Daoy (cell line): ENCODE measurements at places on chromosomes 1 and 21. TPM values are rescaled to one million over a fixed set of nuclear protein-coding genes. Genes with fewer than 3 reads are reported as not detected.

DNA sequence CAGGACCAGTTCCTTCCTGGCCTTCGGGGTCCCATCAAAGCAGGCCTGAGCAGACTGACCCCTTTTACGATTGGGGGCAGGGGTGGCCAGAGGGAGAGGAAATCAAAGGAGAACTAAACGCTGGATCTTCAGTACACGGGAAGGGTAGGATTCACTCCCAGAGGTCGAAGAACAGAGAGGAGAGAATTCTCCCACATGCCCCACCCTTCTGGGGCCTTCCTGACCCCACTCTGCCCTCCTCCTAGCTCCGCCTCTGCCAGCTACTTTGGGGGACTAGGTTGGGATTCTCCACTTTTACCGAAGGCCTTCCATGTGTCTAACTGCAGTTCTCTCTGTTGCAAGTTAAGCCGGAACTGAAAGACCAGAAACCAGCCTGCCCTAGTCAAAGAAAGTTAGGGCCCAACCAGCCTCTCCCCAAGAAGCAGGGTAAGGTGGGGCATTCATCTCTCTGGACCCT lies 654 bp upstream of the ARHGEF2 start:
- DNase-seq, result peak; percentile 50

The FNDC5 gene
- 2.0 and 2.7 TPM in 2 replicates for total RNA-seq

- DNase-seq, result peak; percentile 80
Measured at GRCh38 chr1:23556635-23557470, 2.4 kb downstream of the ID3 start.

- DNase-seq, result peak; percentile 61
Measured at GRCh38 chr1:233972951-233973635, 68.6 kb downstream of the SLC35F3 start.

The LCE1A gene
- total RNA-seq, result not detected in 2 replicates

The LRRC39 gene
- 0.42 and 1.5 TPM in 2 replicates for total RNA-seq

DNA sequence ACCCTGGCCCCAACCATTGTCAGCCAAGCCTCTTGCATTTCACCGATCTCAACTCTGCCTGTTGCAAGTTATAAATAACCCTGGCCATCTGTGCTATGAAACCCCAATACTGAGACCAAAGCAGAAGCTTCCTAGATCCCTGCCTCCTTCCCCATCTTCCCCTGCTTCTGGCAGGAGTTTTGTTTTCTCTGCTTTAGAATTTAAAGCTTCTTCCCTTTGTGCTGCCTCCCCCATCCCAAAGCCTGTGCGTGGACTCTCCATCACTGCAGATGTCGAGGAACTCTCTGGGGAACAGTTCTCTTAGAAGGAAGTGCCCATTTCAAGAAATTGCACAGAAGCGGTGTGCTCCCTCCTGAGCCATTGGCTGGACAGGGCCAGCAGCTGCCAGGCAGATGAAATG lies 17.4 kb upstream of the MYOG start:
- DNase-seq, result no peak

DNA sequence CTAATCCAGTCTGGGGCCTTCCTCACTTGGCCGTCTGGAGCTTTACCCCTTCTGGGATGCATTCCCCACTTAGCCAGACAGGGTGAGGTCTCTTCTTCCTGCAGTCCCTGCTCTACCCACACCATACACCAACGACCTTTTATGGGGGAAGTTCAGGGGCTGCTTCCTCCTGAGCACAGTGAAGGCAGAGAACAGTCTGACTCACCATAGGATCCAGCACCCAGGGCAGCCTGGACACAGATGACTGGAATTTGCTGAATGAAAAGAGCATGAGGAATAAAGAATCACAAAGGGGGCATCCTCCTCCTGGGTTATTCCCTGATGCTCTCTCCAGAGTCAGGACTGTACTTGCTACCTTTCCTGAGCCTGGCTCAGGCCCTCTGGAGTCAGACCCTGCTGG lies 4.6 kb upstream of the FOXE3 start:
- peak; percentile 31 for DNase-seq

The ZMYND12 gene
- 0.06 TPM in 1 of 2 replicates, not detected in the other for total RNA-seq

The LAMTOR2 gene
- 29.8 and 53.9 TPM in 2 replicates for total RNA-seq

The DYNLT5 gene
- total RNA-seq, result not detected in 2 replicates

The CFAP74 gene
- not detected in 2 replicates for total RNA-seq

The CELSR2 gene
- total RNA-seq, result 0.97 and 1.0 TPM in 2 replicates

GRCh38 chr1:165580931-165581871 lies 37.4 kb downstream of the LRRC52 start:
- DNase-seq, result no peak

- no peak for DNase-seq
Measured at GRCh38 chr1:167520711-167521206, 2.4 kb upstream of the CD247 start.

The TAF13 gene
- total RNA-seq, result 270 and 351 TPM in 2 replicates

GRCh38 chr1:201888282-201889089 lies at the start of gene SHISA4:
SHISA4 (plus strand) TSS chr1:201888898; CDS start chr1:201888995, 97 bp downstream.
- peak; percentile 78 for DNase-seq

- DNase-seq, result no peak
Measured at GRCh38 chr1:10613861-10614260, 139.1 kb downstream of the PEX14 start.

- DNase-seq, result peak; percentile 10
Measured at GRCh38 chr21:36386031-36386642, 945 bp downstream of the CHAF1B start.

DNA sequence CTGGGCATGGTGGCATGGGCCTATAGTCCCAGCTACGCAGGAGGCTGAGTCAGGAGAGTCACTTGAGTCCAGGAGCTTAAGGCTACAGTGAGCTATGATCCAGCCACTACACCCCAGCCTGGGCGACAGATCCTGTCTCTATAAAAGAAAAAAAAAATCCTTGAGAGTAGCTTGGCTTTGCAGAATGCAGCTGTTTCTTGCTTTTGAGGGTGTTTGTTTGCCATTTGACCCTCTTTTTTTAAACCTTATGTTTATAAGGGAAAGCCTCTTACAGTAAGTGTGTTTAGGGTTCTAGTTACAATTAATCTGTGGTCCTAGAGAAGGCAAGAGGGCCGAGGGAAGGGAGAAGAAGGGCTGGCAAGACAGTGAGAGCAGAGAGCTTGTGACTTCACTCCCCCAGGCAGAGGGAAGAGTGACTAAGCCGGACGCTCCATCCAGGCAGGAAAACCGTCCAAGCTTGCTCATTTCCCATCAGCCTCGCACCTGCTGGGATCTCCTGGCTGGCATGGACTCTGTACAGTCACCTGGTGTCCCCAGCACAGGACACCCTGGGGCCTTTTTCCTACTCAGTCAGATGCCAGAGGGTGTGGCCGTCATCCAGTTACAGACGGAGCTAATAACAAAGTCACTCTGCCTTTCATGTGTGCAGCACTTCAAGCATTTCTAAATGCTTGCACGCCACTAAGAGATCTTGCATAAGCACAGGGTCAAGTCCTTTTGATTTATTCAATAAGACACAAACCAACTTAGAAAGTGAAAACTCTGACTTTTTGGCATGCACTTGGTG lies 55.5 kb upstream of the PSEN2 start:
- peak; percentile 89 for DNase-seq

DNA sequence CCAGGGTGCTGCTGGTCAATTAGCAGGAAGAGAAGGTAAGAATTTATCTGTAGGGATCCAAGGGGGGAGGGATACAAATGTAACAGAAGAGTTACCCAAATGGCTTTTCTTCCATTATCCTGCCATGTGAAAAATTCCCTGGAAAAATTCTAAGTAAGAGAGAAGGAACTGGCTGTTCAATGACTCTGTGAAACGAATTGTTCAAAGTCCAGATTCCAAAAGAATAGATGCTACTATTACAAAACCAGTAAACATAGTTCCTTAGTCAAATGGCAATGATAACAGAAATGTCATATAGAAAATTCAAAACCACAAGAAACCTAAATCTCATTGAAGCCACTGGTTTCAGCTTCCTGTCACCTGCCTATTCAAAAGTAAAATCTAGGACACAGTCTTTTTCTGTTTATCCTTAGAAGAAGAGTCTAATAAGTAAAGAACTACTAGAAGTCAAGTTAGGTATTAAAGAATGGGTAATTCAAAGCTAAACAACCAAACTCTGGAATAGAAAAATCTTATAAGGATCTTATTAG lies 102.6 kb downstream of the ZNF644 start:
- DNase-seq, result no peak

GRCh38 chr1:68376441-68376840 lies 73.3 kb downstream of the RPE65 start:
- DNase-seq, result no peak

- peak; percentile 25 for DNase-seq
Measured at GRCh38 chr1:237684236-237684635, 206.5 kb downstream of the ZP4 start.

DNA sequence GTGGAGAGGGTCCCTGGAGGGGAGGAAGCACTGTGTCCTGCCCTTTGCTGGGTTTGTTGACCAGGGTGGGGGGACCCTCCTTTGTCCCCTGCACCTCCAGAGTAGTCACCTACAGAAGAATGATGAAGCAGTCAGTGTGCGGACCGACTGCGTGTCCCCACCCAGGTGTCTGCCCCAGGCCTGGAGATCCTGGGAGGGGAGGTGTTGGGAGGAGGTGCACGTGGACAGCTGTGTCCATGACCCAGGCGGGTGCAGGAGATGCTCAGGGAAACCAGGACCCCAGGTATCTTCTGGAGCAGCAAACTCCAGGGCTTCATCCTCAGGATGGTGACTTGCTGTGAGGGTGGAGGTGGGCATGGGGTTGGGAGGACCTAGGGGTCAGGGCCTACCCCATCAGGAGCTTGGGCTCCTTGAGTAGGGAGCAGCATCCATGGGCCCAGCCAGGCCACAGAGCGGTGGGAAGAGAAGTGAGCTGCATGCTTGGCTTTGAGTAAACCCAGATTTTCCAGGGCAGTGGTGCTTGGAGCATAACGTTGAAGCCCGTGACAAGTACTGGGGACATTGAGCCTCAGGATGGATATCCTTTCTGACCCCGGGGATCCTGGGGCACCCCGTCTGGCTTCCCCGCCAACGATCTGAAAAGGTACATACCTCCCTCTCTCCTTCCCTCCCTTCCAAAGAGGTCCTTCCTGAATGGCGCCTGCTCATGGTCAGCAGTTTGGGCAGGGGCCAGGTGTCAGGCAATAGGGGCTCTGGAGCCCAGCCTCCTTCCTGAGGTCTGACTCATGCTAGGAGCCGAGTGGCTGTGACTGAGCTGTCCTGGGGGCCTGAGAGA lies 13.7 kb downstream of the ACTRT2 start:
- no peak for DNase-seq

DNA sequence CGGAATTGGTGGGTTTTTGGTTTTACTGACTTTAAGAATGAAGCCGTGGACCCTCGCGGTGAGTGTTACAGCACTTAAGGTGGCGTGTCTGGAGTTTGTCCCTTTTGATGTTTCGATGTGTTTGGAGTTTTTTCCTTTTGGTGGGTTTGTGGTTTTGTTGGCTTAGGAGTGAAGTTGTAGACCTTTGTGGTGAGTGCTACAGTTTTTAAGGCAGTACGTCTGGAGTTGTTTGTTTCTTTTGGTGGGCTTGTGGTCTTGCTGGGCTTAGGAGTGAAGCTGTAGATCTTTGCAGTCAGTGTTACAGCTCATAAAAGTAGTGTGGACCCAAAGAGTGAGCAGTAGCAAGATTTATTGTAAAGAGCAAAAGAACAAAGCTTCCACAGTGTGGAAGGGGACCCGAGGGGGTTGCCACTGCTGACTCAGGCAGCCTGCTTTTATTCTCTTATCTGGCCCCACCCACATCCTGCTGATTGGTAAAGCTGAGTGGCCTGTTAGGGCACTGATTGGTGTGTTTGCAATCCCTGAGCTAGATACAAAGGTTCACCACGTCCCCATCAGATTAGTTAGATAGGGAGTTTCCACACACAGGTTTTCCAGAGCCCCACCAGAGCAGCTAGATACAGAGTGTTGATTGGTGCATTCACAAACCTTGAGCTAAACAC lies 20.9 kb downstream of the HENMT1 start:
- DNase-seq, result no peak

The NEGR1 gene
- 15.8 and 16.3 TPM in 2 replicates for total RNA-seq

DNA sequence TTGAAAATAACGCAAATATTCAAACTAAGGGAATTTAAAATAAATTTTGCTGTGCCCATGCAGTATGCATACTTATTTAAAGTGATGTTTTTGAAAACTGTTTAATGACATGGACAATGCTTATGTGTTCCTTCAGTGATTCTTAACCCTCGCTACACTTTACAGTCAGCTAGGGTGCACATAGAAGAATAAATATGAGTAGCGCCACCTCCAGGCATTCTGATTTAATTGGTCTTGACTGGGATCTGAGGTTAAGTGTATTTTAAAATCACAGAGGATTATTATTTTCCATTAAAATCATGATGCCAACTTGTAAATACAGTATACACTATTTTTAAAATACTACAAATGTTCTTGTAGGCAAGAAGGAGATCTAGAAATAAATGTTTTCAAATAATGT lies 373.5 kb upstream of the ADGRL4 start:
- DNase-seq, result no peak

- DNase-seq, result no peak
Measured at GRCh38 chr1:1211541-1212441, 2.2 kb downstream of the TNFRSF4 start.

DNA sequence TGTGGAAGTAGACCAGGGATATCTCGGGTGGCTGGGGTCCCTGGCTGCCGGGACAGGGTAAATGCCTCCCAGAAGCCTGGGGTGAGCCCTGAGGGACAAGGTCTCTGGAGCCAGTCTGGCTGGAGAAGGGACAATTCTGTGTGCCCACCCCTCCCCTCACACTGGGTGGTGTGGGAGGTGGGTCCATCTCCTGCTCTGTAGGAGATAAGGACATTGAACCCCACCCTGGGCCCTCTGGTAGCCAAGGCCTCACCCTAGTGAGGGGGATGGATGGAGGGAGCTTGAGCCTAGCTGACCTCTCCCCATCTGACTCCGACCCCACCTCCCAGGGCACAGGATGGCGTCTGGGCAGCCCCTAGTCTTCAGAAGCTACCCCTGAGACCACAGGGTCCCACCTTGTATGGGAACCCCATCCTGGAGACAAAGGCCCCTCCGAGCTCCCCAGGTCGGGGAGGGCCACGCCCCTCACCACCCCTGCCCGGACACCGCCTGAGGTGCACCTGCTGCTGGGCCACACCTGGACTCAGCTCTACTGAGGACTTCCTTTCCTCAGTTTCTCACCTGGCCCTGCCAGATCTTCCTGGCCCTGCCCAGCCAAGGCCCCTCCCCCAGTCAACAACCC lies 4.3 kb downstream of the AGRN start:
- DNase-seq, result no peak

The MACO1 gene
- total RNA-seq, result 12.7 and 15.9 TPM in 2 replicates

The ESPN gene
- not detected in 2 replicates for total RNA-seq

- DNase-seq, result no peak
Measured at GRCh38 chr1:41872074-41872473, 46.6 kb downstream of the HIVEP3 start.

DNA sequence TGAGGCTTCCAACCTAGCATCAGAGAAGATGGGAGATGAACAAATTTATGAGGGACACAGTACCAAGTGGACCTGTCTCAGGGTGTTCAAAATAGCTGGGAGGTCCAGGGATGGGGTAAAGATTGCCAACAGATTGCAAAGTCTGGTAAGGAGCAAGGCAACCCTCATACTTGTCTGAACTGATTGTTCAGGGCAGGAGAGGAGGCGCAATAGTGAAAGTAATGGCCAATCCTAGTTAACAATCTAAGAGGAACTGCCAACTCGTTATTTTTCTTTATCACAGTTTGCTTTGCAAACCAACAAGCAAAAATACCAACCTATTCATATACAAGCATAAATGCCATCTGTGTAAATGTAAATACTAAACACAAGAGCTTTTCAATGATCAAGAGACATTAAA lies 78.4 kb upstream of the S1PR1 start:
- no peak for DNase-seq

The NPPB gene
- total RNA-seq, result 38.6 and 78.9 TPM in 2 replicates
